Iris pigment epithelial cell (primary cell): ENCODE measurements at places on chromosomes 7 and 10.

- no peak for DNase-seq
Observed at GRCh38 chr7:129561677-129562359, 49.7 kb upstream of the NRF1 start.

GRCh38 chr10:83492004-83492403, 647.3 kb upstream of the GHITM start:
- DNase-seq: no peak

- DNase-seq: no peak
Observed at GRCh38 chr7:33601101-33601500, 304.2 kb upstream of the BMPER start.

DNA sequence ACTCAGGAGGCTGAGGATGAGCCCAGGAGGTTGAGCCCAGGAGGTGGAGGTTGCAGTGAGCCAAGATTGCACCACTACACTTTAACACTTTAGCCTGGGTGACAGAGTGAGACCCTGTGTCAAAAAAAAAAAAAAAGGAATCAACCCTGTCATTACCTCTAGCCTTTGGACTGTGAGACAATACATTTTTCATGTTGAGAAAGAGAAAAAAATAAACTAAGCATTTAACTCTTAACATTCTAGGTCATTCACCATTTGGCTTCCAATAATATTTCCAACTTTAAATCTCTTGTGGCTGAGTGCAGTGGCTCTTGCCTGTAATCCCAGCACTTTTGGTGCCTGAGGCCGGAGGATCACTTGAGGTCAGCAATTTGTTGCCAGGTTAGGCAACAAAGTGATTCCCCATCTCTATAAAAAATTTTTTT, 41.9 kb upstream of the TPST1 start:
- DNase-seq: no peak

GRCh38 chr7:130112093-130112492, 41.8 kb downstream of the KLHDC10 start:
- no peak for DNase-seq

DNA sequence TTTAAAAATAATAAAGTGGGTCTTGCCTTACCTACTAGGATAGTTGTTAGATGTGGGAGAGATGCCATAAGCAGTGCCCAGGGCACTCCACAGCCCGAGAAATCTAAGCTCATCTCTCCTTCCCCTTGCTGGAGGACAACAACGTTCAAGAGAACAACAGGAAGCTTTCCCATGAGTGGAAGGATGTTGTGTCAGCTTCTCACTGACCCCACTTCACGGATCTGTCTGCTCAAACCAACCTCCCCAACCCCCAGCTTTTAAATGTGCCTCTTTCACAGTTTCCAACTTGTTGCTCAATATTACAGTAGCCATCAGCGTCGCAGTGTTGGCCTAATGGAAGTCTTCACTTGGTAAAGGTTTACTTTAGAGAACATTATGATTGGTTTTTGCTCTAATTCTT, 72.1 kb downstream of the PTPRE start:
- peak; percentile 42 for DNase-seq

- DNase-seq: peak; percentile 30
Observed at GRCh38 chr10:43284341-43284910, 17.6 kb upstream of the RASGEF1A start.

- peak; percentile 61 for DNase-seq
Observed at GRCh38 chr7:139776486-139777132, 1.2 kb downstream of the HIPK2 start.

DNA sequence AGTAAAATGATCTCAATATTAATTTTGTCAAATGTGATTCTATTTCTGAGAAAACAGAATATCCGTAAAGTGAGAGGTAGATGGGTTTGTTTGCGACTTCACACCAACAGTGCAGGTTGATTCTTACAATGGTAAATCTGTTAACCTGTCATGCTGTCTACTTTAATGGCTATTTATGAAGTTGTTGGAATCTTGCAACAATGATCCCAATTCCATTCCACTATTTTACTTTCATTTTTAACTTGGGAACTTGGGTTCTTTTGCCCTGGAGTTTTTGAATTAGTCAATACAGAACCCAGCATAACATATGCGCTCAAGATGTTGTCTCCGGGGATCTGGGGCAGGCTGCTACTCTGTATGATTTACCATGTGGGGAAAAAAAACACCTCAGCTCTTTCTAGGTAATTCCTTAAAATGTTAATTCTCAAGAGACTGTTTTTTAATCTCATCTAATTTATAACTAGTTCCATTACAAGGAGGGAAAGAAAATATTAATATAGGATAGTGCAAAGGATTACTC, 1.2 kb downstream of the LGI1 start:
- DNase-seq: no peak

- peak; percentile 79 for DNase-seq
Observed at GRCh38 chr10:93299606-93300287, 182.4 kb downstream of the MYOF start.

GRCh38 chr7:36986948-36987724, 262.8 kb upstream of the AOAH start:
- DNase-seq: peak; percentile 30

- peak; percentile 74 for DNase-seq
Observed at GRCh38 chr10:17206210-17206709, 4.8 kb upstream of the TRDMT1 start.

GRCh38 chr7:78073609-78074382, 275.2 kb downstream of the PHTF2 start:
- DNase-seq: no peak

DNA sequence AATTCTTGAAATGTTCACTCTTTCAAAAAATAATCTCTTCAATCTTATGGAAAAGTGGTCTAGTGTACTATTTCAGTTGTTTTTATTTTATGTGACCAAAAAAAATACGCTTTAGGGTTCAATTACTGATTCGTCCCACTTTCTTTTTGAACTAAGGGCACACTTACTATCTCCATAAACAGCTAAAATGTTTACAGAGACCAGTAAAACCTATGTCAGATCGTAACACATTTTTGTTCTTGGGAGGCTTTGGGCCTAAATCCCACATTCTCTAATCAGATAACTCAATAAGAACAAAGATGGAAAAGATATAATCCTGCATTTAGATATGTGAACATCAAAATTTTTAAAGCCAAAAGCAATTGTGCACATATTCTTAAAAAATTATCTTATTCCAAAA, 29.8 kb upstream of the EPC1 start:
- DNase-seq: no peak

DNA sequence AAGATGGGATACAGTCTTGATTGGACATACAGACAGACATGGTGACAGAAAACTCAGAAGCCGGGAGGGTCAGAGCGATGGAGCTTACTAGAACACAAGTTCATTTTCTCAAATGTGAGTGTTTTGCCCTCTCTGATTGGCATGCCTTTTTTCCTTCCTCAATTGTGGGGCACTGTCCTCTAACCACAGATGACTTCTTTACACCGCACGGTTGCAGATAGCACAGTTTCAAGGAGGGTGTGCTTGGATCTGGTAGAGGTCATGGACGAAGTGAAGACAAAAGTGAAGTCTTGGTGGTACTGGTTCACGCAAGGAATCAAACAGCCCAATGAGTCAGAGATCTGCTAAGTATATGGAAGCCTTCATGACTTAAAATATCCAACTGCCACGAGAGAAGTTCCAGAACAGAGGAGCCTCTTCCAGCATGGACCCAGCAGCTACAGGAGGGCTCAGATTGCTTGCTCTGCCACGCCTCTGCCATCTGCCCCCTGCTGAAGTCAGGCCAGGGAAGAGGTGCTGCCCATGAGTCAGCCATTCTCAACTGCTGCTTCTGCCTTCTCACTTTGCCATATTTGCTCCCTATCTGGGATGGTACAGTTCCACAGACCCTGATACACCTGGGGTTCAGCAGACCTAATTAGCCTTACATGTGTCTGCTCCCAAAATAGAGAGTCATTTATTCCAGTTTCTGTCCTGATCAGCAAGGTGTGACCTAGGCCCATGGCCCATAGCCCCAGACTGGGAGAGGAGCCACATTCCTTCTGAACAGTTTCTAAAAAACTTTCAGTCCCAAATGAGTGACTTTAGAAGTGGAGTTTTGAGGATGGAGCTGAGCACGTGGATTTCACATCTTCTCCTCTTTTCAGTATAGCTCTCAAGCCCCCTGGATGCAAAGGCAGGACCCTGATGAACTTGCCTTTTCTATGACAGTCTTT, 413.8 kb downstream of the KCNMA1 start:
- no peak for DNase-seq

GRCh38 chr7:47743965-47744591, 162.2 kb upstream of the TNS3 start:
- DNase-seq: peak; percentile 53

DNA sequence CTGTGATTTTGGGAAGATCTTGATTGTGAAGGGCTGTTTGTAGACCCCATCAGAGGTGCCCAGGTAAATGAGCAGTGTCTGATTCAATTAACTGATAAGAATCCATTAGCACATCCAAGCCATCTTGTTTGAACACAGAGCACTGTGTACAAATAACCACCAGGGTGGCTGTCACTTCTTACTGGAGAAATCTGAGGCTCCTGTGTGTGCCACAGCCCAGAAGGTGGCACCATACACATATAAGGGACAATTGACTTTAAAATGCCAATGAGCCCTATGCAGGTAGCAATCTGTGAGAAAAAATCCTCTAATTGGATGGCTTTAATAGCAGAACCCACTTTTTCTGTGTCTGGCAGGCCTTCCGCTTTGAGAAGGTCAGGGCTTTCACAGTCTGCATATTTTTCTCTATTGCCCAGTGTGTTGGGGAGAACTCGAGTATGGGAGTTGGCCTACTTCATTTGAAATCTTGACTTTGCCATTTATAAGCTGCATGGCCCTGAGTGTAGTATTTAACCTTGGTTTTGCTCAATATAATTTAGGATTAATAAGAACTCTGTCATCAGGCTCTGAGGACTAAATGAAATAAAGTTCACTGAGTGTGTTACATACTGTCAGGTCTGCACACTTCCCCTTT, 517.4 kb downstream of the CCSER2 start:
- DNase-seq: no peak

- no peak for DNase-seq
Observed at GRCh38 chr7:1007901-1008300, 24.9 kb downstream of the CYP2W1 start.

GRCh38 chr10:63256009-63256773, 123.1 kb downstream of the NRBF2 start:
- peak; percentile 66 for DNase-seq

- no peak for DNase-seq
Observed at GRCh38 chr7:14048889-14049288, 59.4 kb upstream of the ETV1 start.

DNA sequence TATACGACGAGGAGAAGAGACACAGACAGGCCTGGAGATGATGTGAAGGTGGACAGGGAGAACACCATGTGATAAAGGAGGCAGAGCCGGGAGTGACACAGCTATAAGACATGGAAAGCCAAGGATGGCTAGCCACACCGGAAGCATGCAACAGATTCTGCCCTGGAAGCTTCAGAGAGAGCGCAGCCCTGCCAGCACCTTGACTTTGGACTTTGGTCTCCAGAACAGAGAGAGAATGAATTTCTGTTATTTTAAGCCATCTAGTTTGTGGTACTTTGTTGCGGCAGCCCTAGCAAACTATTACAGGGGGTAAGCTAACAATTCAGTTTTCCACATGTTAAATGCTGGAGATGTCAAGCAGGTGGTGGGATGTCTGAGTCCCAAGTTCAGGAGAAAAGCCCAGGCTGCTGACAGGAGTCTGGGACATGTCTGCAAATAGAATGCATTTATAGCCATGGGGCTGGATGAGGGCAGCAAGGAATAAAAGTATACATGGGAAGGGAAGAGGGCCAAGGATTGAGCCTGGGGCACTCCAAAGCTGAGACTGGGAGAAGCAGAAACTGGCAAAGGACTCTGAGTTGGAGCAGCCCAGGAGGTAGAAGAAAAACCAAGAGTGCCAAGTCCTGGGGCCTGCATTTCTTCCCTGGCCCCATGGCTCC, 65.1 kb downstream of the ATXN7L1 start:
- DNase-seq: no peak

DNA sequence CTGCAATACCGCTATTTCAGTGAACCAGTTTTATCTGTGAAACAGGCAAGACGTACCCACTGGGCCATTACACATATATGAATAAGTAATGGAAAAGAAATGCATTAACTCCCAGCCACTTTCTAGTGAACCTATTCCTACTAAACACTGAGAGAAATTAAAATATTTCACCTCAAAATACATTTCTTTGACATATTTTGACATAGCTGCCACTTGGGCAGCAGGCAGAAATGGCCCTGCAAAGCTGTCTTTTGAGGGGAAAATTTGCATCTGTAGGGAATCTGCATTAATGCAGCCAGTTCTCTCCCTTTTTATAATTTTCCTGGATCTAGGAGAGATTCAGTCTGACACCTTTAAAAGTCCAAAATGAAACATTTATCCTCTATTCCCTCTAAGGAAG, 714.8 kb upstream of the POM121L12 start:
- no peak for DNase-seq

GRCh38 chr10:49139028-49139845, 5.4 kb upstream of the FAM170B start:
- DNase-seq: peak; percentile 51

- peak; percentile 17 for DNase-seq
Observed at GRCh38 chr7:92880212-92881090, 44.1 kb upstream of the CDK6 start.

GRCh38 chr7:133349101-133349500, 96.2 kb downstream of the EXOC4 start:
- DNase-seq: no peak

DNA sequence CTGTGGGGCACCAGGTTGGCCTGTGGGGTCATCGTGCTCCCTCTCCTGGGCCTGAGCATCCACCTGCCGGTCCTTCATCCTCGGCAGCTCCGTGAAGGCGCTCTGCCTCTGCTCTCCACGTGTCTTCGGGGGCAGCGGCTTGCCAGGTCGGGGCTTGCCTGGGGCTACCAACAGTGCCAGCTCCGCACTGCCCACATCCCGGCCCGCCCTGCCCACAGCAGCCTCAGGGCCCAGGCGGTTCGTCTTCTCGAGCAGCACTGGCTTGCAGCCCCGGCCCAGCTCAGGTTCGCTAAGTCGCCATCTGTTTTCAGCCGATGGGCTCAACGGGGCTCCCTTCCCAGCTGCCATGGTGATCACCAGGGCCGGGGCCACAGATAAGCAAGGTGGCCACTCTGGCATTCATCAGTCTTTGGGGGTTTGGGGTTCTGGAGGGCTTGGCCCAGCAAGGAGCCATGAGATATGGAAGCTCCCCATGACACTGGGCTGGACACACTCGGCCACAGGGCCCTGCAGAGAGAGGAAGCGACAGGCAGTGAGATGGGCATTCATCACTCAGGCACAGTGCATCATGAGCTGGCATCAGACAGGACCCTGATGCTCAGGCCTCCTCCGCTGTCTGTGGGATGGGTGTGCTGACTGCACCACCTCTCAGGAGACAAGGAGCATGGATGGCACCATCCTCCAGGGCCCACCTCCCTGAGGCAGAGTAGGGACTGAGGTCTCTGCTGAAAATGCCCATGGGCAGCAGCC, 15.5 kb downstream of the ZNF488 start:
- no peak for DNase-seq

- DNase-seq: no peak
Observed at GRCh38 chr7:152663148-152663740, 12.7 kb downstream of the XRCC2 start.
